ENCODE measurements at places on chromosomes 7 and 10.

- no peak for ATAC-seq
These were observed 1.7 kb downstream of the DDX21 start for GRCh38 chr10:68957654-68958053.

DNA sequence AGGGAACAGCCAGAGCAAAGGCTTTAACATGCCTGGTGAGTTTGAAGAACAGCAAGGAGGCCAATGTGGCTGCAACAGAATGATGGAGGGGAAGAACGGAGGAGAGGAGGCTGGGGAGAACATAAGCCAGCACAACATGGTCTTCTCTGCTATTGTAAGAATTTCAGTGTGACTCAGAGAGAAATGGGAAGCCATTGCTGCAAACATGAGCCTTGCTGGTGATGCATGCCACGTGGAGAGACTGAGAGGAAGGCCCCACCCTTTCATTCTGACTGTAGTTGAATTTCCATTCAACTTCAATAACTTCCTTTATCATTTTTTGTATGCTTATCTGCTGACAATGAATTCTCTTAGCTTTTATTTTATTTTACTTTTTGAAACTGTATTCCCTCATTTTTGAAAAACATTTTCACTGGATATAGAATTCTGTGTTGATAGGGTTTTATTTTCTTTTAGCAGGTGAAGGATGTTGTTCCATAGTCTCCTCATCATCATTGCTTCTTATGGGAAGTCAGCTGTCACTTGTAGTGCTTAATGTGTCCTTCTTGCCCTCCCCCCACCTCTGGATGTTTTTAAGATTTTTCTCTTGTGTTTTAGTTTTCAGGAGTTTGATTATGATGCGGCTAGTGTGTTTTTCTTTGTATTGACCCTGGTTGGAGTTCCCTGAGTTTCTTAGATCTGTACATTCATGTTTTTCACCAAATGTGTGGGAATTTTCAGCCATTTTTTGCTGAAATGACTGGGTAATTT, 46.4 kb upstream of the LEP start:
- ATAC-seq, result no peak

DNA sequence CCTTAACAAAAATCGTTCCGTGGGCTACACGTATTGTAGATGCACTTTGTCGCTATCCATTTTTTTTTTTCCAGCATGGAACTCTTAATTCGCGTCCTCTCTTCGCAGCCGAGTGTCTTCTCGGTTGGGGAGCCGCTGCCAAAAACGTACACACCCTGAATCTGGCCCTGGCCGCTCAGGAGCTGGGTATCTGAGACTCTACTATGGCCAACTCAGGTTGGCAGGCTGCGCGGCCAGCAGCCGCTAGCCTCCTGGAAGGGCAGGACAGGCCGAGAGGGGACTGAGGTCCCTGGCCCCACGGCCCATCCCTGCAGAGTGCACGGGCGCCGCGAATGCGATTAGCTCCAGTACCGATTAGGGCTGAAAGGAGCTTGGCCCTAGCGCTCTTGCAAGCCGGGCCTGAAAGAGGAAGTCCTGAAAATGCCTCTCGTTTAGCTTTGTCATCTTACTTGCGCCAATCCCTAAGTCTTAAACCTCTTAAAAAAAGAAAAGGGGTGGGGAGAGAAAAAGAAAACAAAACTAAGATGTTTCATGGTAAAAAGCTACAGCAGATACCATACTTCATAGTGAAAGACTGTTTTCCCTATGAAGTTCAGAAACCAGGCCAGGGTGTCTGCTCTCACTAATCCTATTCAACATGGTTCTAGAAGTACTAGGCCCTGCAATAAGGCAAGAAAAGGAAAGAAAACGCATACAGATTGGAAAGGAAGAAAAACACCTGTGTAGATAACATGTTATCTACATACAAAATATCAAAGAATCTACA, 113.2 kb upstream of the RHEB start:
- peak; percentile 9 for ATAC-seq

GRCh38 chr10:14602807-14603533, 171.7 kb downstream of the FAM107B start:
- no peak for ATAC-seq

- no peak for ATAC-seq
These were observed 17.7 kb upstream of the CFAP46 start for GRCh38 chr10:132960071-132960472.

GRCh38 chr10:24983946-24984345, 31.5 kb upstream of the PRTFDC1 start:
- no peak for ATAC-seq

- no peak for ATAC-seq
These were observed 5.2 kb upstream of the PRKAR2B start for GRCh38 chr7:107039199-107039900.

DNA sequence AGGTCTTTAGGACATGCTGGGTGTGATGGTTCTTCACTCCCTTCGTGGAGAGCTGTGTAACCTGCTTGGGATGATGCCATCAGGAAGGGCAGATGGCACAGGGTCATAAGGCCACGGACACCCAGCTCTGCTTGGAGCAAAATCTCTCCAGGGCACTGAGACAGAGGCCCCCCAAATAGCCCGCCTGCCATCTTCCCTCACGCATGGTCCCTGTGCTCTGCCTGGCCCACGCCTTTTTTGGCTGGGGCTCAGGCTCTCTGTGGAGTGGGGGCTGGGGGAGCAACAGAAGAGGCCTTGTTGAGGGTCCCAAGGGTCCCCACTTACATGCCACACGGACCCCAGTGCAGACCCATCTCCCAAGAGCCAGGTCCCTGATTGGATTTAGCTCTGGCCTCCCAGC, 93.3 kb upstream of the RET start:
- no peak for ATAC-seq

DNA sequence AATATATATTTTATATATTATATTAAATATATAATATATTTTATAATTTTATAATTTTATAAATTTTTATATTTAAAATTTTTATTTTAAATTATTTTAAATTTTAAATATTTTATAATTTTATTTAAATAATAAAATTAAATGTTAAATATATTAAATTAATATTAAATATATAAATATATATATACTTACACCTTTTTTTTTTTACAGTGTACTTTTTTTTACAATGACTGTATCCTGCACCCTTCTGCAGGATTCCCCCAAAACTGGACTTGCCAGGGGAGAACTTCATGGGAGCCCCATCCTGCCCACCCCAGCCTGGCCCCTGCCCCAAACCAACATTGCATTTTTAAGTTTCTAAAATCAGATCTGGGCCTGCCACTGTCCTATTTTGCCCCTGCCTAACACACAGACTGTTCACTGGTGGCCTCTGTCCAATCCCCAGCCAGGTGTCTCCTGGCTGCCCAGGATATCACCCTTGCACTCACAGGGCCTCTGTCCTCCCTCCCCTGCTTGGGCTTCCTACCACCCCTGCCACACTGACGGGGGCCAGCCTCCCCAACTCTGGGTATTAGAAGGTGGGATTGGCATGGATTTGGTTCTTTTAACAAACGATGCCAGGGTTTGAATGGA, 138.0 kb downstream of the ADCY1 start:
- ATAC-seq, result no peak

DNA sequence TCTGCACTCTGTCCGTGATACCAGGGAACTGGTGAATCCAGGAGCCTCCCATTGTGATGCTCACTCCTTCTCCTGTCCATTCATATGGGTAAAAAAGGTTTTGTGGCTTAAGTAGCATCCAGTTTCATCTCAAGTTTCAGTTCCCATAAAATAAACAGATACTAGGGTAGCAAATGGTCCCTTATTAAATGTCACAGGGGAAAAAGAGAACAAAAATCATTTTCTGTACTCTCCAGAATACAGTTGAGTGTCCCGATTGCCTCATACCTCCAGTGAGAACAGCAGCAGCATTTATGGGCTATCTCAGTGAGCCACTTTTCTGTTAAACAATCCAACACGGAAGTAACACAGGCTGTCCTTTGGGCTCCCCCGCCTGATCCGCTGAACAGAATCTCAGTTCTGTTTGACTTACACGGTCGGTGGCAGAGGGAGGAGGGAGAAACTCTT, 179.6 kb downstream of the CELF2 start:
- ATAC-seq, result peak; percentile 50

- no peak for ATAC-seq
These were observed at the start of gene GIMAP6 for GRCh38 chr7:150631866-150632864. Gene GIMAP6, minus strand, starts transcription at chr7:150632385. Its CDS starts 2,243 bp downstream, at chr7:150630142.

GRCh38 chr7:20385126-20385525, 54.4 kb downstream of the ITGB8 start:
- no peak for ATAC-seq

DNA sequence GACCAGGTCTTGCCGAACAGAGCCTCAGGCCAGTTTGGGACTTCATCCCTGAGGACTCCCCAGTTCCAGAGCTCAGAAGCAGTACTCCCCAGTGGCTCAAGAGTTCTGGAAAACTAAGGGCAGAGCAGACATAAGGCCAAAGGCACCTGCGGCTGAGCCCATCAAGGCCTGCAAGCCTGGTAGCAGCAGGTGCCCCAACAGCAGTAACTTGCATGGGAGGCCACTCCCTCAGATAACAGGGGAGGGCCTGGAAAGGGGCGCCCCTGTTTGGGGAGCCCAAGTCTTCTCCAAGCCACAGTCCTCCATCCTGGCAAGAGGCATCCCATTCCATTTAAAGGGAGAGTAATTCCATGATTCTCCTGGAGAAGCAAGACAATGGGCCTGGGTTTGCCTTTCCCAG, 13.0 kb downstream of the POLL start:
- no peak for ATAC-seq

Data from gastroesophageal sphincter (tissue), 4 donors.